Right cardiac atrium (tissue), 5 donors: ENCODE measurements at places on chromosomes 12 and 14. TPM values are rescaled to one million over a fixed set of nuclear protein-coding genes. Genes with fewer than 3 reads are reported as not detected.

Gene SLC41A2
- 15.7 TPM for total RNA-seq

Gene MYH6
- total RNA-seq = 13,382 TPM

Gene HOXC13
- not detected for total RNA-seq

Gene SINHCAF
- total RNA-seq = 14.5 TPM

Gene RFX4
- total RNA-seq = not detected

Gene SLCO1B3
- total RNA-seq = not detected

Gene B4GALNT1
- 1.2 TPM for total RNA-seq
